WTC11 (cell line): ENCODE measurements at places on chromosomes 2 and 18.

GRCh38 chr18:75937306-75937705, 509.8 kb upstream of the SMIM21 start:
- no peak for DNase-seq

DNA sequence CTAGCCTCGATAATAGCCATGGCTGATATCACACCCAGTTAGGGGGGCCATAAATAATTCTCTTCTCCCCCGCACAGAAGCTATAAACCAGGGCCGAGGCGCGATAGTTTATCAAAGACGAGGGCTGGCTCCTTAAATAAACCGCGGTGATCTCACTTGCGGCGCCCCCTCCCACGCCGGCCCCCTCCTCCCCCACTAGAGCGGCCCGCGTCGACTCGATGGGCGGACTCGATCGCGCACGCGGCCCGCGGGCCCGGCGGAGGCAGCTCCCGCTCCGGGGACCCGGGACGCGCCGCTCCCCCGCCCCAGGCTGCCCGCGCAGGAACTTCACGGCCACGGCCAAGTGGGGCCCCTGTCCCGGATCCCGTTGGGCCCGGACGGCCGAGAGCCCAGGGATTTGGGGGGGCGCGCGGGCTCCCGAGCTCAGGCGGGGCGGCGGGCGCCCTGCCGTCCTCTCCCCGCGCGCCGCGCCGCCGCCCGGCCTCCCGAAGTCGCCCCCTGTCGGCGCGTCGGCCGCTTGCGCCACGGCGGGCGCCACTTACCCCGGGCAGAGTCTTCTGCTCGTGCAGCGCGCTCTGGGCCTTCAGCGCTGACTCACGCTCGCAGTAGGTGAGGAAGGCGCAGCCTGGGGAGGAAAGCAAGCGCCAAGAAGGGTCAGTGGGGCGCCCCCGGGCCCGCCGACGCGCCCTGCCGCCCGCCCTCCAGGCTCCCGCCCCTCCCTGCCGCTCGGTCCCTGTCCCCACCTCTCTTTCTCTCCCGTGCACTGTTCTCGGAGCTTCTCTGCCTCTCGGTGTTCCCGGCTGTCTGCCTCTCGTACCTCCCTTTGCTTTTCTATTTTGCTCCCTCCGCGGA, 80.4 kb downstream of the CELF4 start:
- peak; percentile 72 for DNase-seq

GRCh38 chr2:191144217-191144616, 6.6 kb downstream of the STAT4 start:
- DNase-seq: no peak

- DNase-seq: no peak
These were observed 74.2 kb downstream of the CD8B2 start for GRCh38 chr2:106561356-106561755.

- DNase-seq: no peak
These were observed 29.0 kb upstream of the ACVR1 start for GRCh38 chr2:157905092-157905491.

DNA sequence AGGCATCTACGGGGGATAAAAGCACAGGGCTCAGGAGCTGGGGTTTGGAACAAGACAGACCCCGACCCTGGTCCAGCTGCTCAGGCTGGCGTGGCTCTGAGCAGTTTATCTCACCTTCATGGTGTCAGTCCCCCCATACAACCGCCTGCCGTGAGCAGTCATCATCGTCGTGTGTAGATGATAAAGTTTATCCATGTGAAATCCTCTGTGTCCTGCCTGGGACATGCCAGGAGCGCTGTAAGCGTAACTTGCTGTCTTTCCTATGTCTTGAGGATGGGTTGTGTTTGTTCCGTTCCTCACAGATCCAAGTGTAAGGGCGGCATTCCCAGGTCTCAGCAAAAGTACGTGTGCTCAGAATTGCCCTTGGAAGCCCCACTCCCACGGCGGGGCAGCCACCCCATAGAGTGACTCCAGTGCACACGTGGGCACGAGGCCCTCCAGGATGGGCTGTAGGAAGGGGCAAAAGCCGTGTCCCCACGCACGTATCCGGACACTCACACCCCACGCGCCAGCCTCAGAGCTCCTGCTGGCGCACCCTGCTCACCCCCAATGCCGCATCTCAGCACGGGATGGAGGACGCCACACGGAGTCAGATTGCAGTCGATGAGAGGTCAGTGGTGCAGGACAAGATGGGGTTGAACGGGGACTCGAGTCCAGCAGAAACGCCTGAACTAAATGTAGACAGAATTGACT, 50.9 kb downstream of the ADI1 start:
- no peak for DNase-seq

- no peak for DNase-seq
These were observed 34.1 kb downstream of the NOP58 start for GRCh38 chr2:202299712-202300111.

- DNase-seq: no peak
These were observed 25.2 kb downstream of the OSBPL1A start for GRCh38 chr18:24372279-24372872.

DNA sequence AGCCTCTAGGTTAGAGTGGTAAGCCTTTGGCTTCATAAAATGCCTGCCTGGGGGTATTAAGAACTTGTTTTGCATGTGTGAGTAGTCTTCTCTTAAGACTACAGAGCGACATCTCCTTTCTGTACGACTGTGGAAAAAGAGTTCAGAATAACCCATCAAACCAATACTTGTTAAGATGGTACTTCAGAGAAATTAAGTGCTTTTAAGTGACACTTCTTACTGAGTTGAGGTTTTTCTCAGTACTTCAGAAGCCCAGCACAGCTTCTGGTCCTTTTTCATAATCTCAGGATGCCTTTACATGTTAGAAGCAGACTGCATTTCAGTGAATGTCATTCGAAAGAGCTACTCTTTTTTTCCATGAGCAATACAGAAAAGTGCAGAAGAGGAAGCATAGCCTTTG, 10.8 kb downstream of the XRCC5 start:
- no peak for DNase-seq

GRCh38 chr18:6755107-6755506, 25.6 kb downstream of the ARHGAP28 start:
- DNase-seq: no peak
